CD8-positive, alpha-beta T cell (primary cell): ENCODE measurements at places on chromosomes 13 and 19.

- no peak for DNase-seq
Observed at GRCh38 chr19:28224441-28224840, 988.5 kb downstream of the UQCRFS1 start.

GRCh38 chr19:40601134-40601974 is at the start of gene LTBP4:
Gene LTBP4, plus strand, starts transcription at chr19:40601369. Its CDS starts 19 bp downstream, at chr19:40601388.
- no peak for DNase-seq

GRCh38 chr19:18657590-18658365 is 20.9 kb downstream of the KLHL26 start:
- no peak for DNase-seq

GRCh38 chr13:73325723-73326558 is 267.1 kb downstream of the KLF5 start:
- no peak for DNase-seq

GRCh38 chr13:49995625-49996101 is 1.2 kb upstream of the TRIM13 start:
- no peak for DNase-seq

DNA sequence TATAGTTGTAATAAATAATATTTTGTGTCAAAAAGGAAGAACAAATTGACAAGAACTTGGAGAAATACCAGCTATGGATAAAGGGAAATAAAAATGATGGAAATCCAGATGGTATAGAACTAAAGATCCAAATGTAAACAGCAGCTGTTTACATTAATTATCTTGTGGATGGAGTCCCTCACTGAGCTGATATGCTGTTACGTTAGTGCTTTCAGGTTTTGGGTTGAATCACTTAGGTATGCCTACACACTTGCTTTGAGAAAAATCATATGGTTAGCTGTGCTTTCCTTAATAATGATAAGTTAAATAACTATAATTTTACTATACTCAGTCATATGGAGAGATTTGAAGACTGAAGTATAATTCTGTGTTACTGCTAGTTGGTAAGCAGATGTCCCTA is 27.7 kb downstream of the WASF3 start:
- no peak for DNase-seq

DNA sequence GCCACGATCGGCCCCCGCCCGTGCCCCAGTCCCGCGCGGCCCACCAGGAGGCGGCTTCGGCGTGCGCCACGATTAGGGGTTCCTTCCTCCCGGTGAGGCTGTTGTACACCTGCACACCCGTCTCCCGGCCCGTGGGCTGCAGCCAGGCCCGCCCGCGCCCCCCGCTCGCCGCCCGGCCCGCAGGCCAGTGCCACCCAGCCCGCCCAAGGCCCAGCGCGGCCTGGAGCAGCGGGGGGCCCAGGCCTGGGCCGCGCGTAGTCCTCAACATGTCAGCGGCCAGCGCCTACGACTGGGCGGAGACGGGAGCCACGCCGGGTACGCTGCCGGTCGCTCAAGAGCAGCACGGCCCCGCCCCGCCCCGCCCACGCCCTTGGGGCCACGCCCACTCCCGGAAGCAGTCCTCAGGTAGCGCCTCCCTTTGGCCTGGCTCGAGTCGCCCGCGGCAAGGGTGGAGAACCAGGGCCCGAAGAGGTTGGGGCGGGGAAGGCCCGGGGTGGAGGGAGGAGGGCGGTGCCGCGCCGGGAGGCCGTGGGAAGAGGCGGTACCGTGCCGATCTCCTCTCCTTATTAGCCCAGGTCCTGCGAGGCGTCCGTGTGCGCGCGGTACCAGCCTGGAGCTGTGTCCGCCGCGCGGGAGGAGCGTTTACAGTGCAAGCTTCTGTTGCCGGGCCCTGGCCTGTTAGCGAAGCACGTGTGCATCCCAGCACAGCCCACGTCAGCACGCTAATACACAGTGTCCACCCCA is at the start of gene CARS2:
TSS of gene CARS2 (minus strand) at position 291 of the 744 bp plus-strand sequence. CDS start at position 268, 23 bp downstream.
- peak; percentile 97 for DNase-seq

- peak; percentile 62 for DNase-seq
Observed at GRCh38 chr19:37902668-37903067, 3.7 kb downstream of the WDR87 start.

DNA sequence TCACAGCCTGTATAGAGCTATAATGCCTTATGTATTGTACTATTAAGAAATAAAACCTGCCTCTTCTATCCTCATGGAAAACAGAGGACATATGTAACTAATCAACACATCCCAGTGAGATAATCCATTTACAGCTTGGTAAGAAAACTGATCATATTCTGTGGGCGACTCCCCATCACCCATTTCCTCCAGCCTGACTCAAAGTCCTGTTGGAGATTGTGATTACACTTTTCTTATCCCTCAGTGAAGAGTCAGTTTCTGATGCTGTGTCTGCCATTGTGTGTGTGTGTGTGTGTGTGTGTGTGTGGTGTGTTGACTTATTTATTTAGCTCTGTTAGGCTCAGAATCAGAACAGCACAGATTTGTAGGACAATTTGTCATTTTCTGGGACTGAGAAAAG is 212.8 kb downstream of the FGF9 start:
- DNase-seq, result no peak

DNA sequence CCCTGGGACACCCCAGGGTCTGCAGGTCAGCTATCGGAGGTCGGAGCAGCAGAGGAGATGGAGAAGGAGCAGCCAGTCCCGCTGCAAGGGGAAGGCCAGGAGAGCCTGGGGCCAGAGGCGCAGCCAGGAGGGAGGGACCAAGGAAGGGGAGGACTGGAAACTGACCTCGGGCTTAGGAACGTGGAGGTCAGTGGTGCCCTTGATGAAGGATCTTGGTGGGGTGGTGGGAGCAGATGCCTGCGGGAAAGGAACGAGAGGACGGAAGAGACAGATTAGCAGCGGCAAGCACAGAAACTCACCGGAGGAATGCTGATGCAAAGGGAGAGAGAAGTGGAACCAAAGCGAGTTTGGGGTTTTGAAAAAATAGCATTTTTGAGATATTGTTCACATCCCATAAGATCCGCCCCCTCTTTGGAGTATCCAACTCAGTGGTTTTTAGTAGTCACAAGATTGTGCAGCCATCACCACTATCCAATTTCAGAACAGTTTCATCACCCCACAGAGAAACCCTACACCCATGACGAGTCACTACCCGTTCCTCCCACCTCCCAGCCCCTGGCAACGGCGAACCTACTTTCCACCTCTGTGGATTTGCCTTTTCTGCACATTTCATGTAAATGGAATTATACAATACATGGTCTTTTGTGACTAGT is 22.1 kb downstream of the PLEKHF1 start:
- no peak for DNase-seq

- DNase-seq, result no peak
Observed at GRCh38 chr19:11127905-11128304, 27.7 kb downstream of the SPC24 start.

- DNase-seq, result no peak
Observed at GRCh38 chr13:25988661-25989060, 63.2 kb downstream of the SHISA2 start.

DNA sequence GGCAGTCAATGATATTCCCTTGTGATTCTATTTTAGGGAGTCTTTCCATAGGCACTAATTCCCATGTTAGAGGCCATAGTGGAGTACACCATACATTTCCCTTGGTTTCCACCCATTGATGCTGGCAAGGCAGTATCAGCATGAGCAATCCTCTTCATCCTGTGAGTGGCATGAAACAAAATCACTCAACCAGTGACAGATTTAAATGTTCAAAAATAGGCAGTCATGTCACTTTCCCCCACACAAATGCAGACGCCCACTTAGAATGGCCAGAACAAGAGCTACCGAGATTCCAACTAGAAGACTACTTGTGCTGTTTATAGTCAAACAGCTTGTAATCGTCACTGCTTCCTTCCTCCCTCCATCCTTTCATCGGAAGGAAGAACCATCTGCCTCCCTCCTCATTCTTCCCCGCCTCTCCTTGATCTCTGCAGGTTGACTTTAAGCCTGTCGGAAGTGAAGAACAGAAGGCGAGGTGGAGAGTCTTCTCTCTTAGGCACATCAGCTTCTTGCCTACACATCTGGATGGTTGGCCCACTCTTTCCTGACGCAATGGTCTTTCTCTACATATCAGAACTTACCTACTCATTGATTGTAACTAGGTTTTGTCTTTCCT is 22.6 kb downstream of the RASL11A start:
- no peak for DNase-seq

GRCh38 chr19:47063874-47064273 is 15.4 kb upstream of the TMEM160 start:
- no peak for DNase-seq

DNA sequence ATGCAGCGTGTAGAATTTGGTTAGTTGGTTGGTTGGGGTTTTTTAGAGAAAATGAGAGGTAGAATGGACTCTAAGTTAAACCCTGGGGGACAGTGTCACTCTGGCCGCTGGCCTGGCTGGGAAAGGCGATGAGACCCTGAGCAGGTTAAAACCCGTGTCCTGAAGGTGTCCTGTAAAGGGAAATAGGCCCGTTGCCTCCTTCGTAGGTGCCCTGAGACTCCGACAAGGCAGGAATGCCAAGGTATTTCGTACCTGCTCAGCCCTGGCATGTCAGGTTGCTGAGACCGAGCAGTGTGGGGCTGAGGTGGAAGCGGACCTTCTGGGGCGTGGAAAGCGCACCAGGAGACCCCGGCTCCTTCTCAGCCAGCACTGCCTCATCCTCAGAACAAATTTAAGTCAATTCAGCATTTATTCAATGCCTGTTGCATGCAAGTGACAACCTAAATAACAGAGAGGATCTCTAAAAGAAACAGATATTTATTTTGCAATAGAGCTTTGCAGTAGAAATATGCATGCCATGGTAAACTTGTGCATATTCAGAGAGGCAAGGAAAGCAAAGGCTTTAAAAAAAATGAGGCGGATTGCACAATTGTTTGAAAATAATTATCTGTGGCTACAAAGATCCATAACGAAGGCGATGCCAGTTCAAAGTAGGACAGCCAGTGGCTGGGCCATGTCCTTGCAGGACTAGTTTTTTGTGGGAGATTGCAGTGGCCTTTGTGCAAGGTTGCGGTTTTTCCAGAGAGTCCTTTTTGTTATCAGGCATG is 1.4 kb upstream of the RAB20 start:
- no peak for DNase-seq

DNA sequence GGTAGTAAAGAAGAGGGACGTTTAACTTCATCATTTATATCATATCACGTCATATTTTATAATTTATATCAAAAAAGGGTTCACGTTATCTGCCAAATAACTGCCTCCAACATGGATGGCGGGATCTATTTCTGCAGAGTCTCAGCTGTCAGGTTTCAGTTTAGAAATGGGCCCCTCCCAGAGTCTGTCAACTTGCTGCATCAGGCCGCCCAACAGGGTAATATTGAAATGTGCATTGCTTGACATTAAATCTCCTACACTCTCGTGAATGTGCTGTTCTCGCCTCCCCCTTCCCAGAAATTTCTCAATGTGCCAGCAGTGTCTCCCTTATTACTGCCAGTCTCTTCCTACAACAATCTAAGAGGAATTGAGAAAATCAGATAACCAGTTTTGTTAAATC is 96.9 kb downstream of the TRPC4 start:
- no peak for DNase-seq

GRCh38 chr13:43360892-43361610 is 337.7 kb downstream of the DNAJC15 start:
- no peak for DNase-seq

DNA sequence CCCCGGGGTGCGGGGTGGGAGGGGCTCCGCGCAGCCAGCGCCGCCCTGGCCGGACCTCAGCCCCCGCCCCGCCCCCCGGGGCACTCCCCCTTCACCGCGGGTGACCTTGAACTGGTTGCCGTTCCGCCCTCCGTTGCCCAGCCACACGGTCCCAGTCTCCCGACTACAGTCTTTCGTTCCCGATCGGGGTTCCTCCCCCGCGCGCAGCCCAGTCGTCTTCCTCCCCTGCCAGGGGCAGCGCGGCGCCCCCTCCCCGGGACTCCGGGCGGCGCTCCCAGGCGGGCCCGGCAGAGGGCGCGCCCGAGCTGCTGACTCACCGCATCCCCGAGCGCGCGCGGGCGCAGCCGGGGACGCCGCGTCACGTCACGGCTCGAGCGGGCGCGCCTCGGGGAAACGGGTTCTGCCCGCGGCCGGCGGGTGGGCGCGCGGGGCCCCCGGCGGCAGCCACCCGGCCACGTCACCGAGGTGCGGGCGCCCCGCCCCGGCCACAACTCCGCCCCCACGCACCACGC is 459 bp downstream of the MIDN start:
- DNase-seq, result peak; percentile 82

- no peak for DNase-seq
Observed at GRCh38 chr13:99693351-99693750, 192.1 kb downstream of the TM9SF2 start.

DNA sequence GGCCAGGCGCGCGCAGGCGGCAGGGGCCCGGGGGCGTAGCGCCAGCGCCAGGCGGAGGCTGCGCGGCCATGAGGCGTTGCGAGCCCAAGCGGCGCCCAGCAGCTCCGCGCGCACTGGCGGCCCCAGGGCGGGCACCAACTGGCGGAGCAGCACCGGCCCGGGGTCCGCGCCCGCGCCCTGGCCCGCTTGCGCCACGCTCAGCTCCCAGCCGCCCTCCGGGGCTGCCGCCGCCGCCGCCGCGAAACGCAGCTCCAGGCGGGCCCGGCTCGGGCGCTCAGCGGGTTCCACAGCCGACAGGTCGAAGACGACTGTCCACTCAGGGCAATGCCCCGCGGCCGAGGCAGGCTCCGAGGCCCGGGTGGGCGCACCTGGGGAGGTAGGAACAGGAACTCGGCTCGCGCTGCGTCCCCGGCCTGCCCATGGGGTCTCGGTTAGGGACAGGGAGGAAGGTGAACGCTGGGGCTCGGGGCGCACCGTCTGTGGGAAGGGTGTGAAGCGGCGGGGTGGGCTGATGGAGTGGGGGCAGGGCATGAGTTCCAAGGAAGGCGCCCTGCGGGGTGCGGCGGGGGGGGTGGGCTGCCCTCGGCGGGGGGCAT is 26.8 kb downstream of the CERS1 start:
- DNase-seq, result no peak

DNA sequence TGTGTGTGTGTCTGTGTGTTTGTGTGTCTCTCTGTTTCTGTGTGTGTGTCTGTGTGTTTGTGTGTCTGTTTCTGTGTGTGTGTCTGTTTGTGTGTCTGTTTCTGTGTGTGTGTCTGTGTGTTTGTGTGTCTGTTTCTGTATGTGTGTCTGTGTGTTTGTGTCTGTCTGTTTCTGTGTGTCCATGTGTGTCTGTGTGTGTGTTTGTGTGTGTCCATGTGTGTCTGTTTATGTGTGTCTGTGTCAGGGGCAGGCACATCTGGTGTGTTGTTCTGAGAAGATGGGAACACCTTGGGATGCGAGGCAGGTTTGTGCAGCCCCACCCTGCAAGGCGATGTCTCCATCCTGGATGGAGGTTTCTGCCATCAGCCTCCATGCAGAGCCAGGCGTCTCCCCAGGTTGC is 275.8 kb upstream of the SOX1 start:
- no peak for DNase-seq
